Kidney capillary endothelial cell (primary cell): ENCODE measurements at places on chromosomes 7 and 10.
A peak's percentile ranks its signal among the peaks of the same experiment; 100 is the strongest.

DNA sequence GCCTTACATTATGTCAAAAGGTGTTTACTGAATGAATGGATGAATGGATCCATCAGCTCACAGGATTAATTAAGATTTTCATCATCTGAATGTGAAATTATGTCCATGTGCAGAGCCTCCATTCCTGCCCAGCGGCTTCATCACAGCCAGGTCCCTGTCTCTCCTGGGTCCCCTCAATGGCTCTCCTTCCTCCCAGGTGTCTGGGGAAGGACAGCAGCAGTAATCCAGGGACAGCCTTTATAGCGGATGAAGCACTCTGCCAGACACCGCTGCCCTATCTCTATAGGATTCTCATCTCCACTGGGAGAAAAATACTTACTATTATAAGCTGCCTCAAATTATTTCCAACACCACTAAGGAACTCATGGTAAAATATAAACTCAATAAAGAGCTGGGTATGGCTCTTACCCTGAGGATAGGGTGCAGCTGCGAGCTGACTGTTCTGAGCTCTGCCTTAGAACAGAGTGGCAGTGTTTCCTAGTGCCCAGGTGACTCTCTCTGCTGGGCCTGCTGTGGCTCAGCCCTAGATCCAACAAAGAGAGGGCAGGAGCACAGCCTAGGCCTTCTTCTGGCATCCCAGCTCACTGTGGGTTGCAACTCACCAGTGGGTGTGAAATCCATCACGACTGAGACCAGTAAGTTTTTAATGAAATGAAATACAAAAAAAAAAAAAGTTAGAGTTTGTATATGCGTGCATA, 38.3 kb downstream of the GPRIN2 start:
- DNase-seq: no peak

DNA sequence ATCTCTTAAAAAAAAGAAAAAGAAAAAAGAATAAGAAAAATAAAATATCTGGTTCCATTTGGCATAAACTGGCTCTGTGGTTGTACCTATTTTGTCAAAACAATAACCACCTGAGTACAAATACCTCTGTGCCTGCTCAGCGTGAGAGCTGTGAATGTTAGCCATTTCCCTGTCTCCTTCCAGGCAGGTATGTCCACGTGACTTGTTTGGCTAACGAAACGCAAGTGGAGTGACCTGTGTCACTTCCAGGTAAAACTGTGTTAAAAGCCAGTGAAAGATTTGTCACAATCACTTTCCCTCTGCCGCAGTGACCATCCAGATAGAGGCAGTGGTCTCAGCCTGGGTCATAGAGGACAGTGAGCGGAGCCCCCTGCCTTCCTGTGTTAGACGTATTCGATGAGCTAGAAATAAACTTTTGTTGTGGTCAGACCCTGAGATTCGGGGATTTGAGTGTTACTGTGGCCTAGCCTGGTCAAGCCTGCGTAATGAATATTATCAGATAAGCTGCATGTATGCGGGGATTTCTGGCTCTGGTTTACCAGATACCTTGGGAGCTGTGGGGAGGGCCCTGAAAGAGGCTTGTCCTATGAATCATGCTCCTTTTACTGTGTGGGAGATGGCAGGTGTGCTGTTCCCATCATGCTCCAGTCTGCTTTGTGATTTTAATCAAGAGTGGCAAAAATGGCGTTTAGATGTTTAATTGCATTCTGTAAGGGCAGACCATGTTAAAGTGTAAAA, 3.8 kb downstream of the PTER start:
- no peak for DNase-seq

GRCh38 chr10:100184426-100184825, 1.4 kb downstream of the ERLIN1 start:
- DNase-seq: peak; percentile 10

DNA sequence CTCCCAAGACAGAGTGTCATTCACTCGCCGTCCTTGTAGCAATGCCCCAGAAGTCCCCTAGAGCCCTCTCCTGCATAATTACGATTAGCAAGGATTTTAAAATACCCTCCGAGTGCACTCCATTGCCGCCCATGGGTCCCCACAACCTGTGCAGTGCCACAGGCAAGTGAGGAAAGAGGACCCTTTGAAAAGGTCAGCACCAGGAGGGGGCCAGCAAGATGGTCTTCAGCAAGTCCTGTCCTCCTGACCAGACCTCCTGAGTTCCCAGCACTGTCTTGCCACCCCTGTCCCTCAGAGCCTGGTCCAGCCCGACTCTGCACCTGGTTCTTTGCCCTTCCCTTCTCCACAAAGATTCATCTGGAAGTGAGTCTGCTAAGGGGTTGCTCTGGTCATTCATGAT, 32.1 kb downstream of the CLRN3 start:
- no peak for DNase-seq

DNA sequence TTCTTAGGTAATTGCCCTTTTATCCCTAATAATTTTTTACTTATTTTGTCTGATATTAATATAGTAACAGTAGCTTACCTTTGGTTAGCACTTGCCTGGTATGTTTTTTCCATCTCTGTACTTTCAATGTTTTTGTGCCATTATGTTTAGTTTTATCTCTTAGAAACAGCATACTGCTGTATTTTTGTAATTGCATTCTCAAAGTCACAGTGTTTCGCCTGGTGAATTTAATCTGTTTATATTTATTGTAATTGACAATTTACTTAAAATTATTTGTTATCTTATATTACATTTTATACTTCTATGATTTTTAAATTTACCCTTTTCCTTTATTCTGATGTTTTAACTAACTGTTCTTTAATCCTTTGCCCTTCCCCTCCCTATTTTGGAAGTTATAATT, 166.4 kb downstream of the RELN start:
- DNase-seq: no peak

- no peak for DNase-seq
Observed at GRCh38 chr7:101018271-101019167, 1.4 kb upstream of the MUC17 start.

DNA sequence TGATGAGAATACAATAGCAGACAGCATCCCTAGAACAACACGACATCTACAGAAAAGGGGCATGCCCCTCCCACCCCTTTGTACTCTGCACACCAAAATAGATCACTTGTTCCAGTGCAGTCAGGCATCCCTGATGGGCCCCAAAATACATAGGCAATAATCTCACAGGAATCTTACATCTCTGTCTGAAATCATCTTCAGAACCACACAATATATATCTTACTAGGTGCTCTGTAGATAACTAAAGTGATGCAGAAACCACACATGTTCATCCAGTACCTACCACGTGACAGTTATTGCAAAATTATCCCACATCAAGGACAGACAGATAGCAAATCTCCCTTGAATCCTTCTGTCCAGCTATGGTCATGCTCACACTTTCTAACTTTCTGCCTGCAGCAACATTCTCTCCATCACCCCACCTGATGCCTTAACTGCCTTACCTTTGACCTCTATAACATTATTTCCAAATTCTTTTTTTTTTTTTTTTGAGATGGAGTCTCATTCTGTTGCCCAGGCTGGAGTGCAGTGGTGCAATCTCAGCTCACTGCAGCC, 30.7 kb downstream of the ST8SIA6 start:
- DNase-seq: no peak

DNA sequence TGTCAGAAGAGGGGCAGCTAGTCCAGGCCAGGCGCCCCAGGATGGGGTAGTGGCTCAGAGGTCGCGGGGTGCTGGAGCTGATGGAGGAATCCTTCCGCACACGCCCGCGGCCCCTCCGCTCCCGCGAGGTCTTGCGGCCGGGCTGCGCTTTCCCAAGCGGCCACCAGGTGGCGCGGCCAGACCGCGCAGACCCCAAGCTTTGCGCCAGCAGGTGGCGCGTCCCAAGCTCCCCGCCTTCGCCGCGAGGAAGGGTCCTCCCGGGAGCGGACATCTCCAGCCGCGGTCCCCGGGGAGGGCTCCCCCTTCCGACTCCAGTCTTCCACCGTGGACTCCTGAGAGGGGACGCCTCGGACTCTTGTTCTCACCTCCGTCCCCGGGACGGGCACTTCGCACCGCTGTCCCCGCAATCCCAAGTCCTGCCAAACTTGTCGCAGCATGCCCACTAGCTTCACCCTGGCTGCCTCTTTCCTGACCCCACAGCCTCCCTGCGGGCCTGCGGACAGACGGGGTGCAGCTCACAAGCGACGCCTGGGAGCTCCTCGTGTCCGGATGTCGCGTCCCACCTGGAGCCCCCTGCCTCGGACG, 19.4 kb downstream of the KCNK18 start:
- DNase-seq: peak; percentile 59

- no peak for DNase-seq
Observed at GRCh38 chr10:103632247-103632642, 138.7 kb downstream of the NEURL1 start.

DNA sequence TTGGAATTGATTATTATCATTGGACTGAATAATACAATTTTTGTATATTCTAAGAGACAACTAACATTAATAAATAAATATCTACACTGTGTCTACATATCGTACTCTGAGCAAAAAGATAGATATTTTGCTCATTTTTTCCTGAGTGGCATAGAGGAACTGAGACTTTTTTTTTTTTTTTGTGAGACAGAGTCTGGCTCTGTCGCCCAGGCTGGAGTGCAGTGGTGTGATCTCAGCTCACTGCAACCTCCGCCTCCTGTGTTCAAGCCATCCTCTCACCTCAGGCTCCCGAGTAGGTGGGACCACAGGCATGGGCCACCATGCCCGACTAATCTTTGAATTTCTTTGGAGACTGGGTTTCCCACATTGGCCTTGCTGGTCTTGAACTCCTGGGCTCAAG, 14.0 kb downstream of the KMT2E start:
- DNase-seq: no peak

DNA sequence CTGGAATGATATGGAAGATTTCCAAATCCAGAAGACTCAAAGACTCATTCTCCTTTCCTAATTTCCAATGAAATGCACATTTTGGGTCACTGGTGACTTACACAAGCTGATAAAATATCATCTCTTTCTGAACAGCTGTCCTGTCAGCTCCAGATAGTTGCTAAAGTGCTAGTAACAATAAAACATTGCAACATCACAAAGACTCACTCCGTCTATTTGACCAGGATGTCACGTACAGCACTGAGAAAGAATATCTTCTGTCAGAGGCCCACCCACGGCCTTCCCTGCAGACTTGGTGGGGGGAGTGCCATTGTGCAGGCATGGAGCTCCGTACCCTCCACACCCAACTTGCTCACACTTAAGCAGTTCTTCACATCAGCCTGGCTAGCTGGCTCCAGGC, 78.9 kb upstream of the EGR2 start:
- no peak for DNase-seq

GRCh38 chr7:94313926-94314325, 80.8 kb upstream of the COL1A2 start:
- no peak for DNase-seq

GRCh38 chr10:34962866-34963265, 127.3 kb downstream of the CUL2 start:
- DNase-seq: no peak

DNA sequence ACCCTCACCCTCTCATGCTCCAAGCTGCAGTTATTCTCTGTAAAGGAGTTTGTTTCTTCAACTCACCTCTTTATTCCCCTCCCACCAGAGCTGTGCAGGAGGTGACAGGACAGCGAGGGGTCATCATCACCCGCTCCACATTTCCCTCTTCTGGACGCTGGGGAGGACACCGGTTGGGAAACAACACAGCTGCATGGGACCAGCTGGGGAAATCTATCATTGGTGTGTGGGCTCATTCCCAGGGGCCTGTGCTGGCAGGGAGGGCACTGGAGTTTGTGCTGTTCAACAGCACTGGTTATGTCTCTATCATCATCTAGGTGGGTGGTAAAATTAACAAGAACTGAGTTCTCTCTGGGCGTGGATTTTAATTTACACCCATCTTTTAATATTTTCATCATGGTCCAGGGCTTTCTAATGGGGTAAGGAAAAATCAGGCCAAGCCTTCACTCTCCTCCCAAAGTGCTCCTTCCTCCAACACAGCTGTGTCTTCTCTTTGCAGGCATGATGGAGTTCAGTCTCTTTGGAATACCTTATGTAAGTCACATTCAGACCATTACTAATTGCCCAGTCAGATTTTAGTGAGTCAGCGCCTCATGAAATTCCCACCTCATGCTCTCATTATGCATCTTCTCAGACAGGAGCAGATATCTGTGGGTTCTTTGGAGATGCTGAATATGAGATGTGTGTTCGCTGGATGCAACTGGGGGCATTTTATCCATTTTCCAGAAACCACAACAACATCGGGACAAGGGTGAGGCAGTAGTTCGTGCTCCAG, 61.6 kb downstream of the PRSS58 start:
- DNase-seq: no peak
